GM03348 (cell line): ENCODE measurements at places on chromosomes 12 and 14.
A peak's percentile ranks its signal among the peaks of the same experiment; 100 is the strongest.

GRCh38 chr12:115421796-115422709 is 738.1 kb upstream of the TBX3 start:
- DNase-seq, result no peak

- DNase-seq, result no peak
These were observed 487.1 kb downstream of the PCNX1 start for GRCh38 chr14:71394386-71394785.

GRCh38 chr12:4566474-4566873 is 4.5 kb downstream of the DYRK4 start:
- no peak for DNase-seq

GRCh38 chr14:94062344-94062940 is 18.6 kb downstream of the DDX24 start:
- peak; percentile 43 for DNase-seq

DNA sequence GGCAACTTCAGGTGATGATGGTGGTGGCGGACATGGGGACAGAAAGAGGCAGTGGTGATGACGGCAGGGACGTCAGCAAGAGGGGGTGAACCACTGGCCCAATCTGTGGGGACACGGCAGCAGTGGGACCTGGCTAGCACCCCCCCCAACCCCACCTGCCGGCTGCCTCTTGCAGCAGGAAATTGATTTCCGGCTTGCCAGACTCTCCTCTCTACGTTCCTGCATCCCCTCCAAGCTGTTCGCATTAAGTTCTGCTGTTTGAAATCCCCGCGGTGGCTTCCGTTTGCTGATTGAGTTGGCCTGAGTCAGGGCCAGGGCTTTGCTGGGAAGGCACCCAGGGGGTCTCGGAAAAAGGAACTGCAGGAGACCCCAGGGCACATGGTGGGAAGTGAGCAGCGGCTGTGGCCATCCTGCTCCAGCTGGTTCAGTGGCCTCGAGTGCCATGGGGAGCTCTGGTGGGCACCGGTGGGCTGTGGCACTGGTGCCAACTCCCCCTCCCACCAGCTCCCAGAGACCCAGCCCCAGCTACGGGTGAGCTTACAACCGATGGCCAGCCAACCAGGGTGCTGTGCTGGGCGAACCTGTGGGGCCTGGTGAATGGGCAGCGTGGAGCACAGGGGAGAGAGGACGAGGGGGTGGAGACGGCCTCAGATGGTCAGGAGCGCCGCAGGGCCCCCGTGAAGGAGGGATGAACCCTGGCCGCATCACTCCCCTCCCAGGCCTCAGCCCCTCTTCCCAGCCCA is 14.6 kb upstream of the NUDT14 start:
- DNase-seq, result no peak

GRCh38 chr12:124057691-124058090 is 84.7 kb downstream of the ZNF664 start:
- DNase-seq, result no peak

- DNase-seq, result no peak
These were observed 26.2 kb upstream of the TCL1B start for GRCh38 chr14:95659990-95660385.

DNA sequence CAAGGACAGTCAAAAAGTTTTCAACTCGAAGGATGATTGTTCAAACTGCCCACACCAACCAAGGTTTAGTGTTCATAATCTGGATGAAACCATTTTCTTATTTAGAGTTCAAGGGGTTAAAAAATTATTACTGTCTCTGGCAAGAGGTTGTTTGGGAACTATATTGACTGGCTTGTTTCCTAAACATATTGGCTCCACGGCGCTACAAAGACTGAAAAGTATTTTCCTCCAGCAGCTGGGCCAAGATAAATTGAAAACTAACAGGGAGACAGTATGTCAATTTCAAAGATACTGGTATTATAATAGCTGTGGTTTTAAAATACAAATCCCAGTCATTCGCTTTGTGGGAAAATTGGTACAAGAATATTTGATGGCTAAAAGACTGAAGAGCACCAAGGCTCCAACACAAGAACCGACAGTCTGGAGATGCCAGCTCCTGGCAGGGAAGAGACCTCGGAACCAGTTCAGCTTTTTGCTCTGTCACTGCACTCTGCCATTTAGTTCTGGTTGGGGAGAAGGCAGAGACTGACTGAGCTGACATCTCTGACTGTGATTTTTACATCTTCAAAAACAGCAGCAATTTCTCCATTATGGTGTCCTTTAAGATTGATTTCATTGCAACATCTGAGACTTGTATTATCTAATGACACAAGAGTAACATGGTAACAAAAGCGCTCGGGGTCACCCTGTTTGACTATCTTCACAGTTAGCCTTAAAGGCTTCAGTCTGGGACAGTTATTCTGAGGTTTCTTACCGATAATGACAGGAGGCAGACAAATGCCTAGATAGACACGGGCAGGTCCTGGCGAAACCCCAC is 62.0 kb downstream of the ST8SIA1 start:
- no peak for DNase-seq

DNA sequence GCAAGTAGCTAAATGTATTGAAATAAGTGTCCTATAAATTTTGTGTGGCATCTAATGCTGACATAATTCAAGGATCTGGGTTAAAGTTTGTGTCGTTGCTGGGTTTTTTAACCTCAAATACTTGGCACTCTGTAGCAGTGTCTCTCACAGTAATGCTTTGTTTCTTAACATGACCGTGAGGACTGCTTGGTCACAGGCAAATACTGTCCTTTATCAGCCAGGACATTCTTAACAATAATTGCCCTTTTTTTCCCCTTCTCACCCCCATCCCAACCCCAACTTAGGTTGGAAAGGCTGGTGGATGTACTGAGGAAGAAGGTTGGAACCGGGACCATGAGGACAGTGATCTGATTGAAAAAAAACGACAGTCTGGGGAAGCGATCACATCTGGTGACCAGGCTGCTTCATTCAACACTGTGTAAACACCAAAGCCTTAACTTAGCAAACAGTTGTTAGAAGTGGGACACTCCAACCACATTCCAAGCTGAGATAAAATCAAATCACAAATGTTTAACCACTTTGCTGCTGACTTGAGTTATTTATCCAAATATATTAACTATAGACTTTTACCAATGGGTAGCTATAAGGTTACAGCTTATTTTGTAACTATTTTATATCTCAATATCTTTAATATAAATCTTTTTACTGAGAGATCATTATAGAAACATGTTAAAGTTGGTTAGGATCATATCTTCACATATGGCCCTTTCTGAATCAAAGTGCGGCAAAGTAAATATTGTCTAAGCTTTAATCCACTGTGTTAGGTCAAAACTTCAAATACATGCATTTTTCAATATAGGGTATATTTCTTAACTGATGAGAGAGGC is 48.2 kb downstream of the FOXA1 start:
- DNase-seq, result peak; percentile 26

- DNase-seq, result no peak
These were observed at the start of gene GPRC5D for GRCh38 chr12:12952036-12952435. GPRC5D (minus strand) TSS chr12:12952170; CDS start chr12:12950384, 1,786 bp downstream.

DNA sequence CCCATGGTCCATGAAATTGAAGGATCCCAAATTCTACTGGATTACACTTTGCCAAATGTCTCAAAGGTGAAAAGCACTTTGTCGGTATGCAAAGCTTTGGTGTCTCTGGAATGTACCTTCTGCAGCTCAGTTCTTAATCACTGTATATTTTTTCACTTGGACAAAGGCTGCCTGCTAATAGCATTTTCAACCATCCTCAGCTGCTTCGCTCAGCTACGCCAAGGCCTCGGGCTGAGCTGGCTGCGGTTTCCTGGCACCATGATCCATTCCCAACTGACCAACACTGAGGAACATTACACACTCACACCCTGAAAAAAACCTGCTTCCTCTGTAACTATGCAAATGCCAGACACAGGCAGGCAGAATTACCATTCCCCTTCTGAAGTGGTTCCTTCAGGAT is 335.2 kb downstream of the DPF3 start:
- no peak for DNase-seq

DNA sequence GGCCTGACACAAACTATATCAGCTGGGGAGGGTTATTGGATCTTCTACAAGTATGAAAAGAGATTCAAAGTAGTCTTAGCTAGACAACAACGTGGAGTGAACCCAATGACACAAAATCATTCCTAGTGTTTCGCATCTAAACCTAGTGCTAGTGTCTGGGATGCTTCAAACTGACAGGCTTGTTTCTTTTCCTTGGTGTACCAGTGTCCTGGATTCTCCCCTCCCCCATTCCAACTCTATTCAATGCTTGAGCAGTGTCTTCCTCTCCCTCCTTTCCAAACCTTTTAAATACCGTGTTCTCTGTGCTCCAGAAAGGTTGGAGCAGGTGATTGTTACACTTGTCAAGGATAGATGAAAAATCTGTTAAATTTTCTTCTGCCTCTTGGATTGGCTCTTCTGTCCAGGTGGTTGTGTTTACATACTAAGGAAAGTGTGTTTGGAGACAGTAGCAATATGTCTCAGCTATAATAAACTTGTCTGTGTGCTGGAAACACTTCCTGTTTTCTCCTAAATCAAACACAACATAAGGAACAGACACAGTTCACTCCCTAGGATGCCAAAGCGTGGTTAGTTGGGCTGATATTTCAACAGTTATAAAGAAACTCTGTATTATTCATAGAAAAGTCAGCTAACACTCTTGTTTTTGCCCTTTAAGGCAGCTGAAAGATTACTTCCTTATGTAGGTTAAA is 14.4 kb upstream of the GUCY2C start:
- DNase-seq, result no peak

GRCh38 chr12:122449317-122449716 is 26.8 kb upstream of the CLIP1 start:
- peak; percentile 26 for DNase-seq

GRCh38 chr12:65634626-65635331 is 189.5 kb upstream of the HMGA2 start:
- DNase-seq, result peak; percentile 14

- no peak for DNase-seq
These were observed 15.5 kb downstream of the PKP2 start for GRCh38 chr12:32881107-32881506.

DNA sequence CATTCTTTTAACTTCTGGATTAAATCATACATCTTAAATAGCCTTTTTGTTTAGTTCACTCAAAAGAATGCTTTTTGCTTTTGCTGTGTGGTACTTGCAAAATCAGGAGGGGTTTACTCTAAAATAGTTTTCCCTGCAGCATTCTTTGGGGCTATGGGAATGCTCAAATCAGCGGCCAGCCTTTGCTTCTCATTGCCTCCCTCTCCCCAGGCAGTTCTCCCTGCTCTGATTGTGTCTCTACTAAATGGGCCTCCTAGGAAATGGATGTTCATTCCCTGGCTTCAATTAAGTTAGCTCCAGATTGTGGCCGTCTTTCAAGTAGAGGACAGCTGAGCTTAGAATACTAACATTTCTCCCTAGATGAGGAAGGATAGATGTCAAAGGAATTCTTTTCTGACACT is 4.4 kb downstream of the TULP3 start:
- DNase-seq, result peak; percentile 53

DNA sequence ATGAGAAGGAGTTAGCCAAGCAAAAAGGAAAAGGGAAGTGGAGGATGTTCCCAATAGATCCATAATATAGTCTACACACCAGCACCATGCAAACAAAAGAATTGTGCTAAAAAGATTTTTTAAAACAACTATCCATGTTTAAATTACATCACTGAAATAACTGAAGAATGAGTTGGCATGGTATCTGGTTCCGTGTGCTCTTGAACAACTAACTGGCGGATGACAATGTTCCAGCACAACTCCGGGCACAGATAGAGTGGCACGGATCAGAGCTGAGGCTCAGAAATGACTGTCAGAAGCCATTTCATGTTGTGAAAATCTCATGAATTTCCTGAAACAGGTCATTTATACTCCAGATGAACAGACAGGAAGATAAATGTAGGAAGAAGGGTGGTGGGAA is 153.1 kb downstream of the HMGA2 start:
- DNase-seq, result no peak

- no peak for DNase-seq
These were observed 780 bp upstream of the MYO1H start for GRCh38 chr12:109346920-109347319.

- no peak for DNase-seq
These were observed 59.3 kb downstream of the DNAI7 start for GRCh38 chr12:25135531-25136154.

DNA sequence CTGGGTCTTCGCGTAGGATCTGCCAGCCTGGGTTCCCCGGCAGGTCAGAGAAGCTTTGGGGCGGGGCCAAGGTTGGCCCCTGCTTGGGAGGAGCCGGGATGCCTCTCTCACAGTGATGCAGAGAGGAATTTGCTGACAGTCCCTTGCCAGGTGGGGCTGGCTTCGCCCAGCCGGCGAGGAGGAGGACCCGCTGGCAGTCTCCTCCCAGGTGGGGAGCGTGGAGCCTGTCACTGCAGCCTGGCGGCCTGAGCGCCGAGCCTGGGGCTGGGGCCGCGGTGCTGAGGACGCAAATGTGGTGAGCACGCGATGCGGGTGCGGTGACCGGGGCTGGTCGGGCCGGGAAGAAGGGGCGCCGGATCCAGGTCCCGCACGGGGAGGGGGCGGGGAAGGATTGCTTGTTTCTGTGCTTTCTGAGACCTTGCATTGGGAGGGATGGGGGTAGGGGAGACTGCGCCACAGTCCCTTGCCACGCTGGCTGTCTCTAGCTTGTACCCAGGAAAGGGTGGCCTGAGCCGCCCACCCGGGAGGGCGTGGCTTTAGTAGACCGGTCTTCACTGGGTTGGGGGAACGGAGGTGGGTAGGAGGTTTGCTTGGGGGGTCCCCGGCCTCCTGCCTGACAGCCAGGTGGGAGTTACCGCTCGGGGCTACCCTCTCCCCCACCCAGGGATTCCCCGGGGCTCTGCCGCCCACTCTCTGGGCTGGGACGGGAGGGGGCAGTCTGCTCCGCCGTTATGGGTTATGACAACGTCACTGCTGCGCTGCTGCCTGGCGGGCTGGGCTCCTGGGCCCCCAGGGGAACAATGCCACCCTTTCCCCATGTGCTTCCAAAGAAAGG is at the start of gene TMEM63C:
Gene TMEM63C, plus strand, starts transcription at position 196 of the 835 bp plus-strand sequence. CDS start 37,016 bp downstream, outside the sequence.
- DNase-seq, result no peak

DNA sequence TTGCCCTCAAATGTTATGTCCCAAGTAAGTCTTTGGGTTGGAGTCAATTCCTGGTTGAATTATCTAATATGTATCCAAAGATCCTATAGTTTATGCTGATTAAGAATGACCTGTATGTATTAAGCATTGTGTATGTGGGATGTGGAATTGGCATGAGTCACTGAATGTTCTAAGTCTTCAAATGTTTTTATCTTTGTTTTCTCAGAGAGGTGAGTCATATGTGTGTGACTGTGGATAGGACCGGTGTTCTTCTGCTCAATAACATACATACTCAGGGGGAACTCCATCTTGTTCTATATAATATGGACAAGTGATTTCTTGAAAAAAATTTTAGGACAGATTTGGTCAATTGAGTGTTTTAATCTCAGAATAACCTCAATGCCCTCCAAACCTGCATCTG is 57.9 kb downstream of the NAV3 start:
- peak; percentile 20 for DNase-seq

- DNase-seq, result no peak
These were observed 6.9 kb upstream of the KRT72 start for GRCh38 chr12:52608161-52608560.
